ENCODE measurements at places on chromosomes 5 and 9. TPM values are rescaled to one million over a fixed set of nuclear protein-coding genes. Genes with fewer than 3 reads are reported as not detected.

NR6A1 gene
- 1.3 TPM for total RNA-seq

GNA14 gene
- under 0.01 TPM for total RNA-seq

F2RL2 gene
- total RNA-seq = 3.7 TPM

NMUR2 gene
- total RNA-seq = not detected

PNPLA7 gene
- total RNA-seq = 0.55 TPM

DMRT2 gene
- 0.62 TPM for total RNA-seq

SLC46A2 gene
- total RNA-seq = not detected

OTP gene
- total RNA-seq = not detected

PCDHGB1 gene
- total RNA-seq = 0.44 TPM

IFNA21 gene
- total RNA-seq = not detected

ECSCR gene
- total RNA-seq = 0.55 TPM

NME5 gene
- total RNA-seq = 1.7 TPM

PCDHB15 gene
- 0.37 TPM for total RNA-seq

FAT2 gene
- under 0.01 TPM for total RNA-seq

CTXN3 gene
- not detected for total RNA-seq

DRD1 gene
- total RNA-seq = not detected

ROPN1L gene
- total RNA-seq = 0.37 TPM

SLC34A3 gene
- not detected for total RNA-seq

TRIM36 gene
- 2.4 TPM for total RNA-seq

FBP2 gene
- total RNA-seq = not detected

PCDHA7 gene
- total RNA-seq = 0.87 TPM

KCNN2 gene
- 0.37 TPM for total RNA-seq

TEX48 gene
- total RNA-seq = not detected

CDH9 gene
- not detected for total RNA-seq

PIP5KL1 gene
- 1.2 TPM for total RNA-seq

SLC35A4 gene
- total RNA-seq = 21.6 TPM

PCDHA12 gene
- 0.11 TPM for total RNA-seq

SPINK6 gene
- total RNA-seq = not detected

TAF1L gene
- total RNA-seq = under 0.01 TPM

TUSC1 gene
- total RNA-seq = 10.4 TPM

TRIO gene
- total RNA-seq = 266 TPM

ANXA2R gene
- total RNA-seq = 2.1 TPM

LCN9 gene
- total RNA-seq = not detected

IL3 gene
- not detected for total RNA-seq

DDX4 gene
- total RNA-seq = not detected

F12 gene
- 0.50 TPM for total RNA-seq

LIFR gene
- total RNA-seq = 13.6 TPM

CAMK2A gene
- total RNA-seq = 1.8 TPM

BTNL8 gene
- not detected for total RNA-seq

FCN1 gene
- total RNA-seq = not detected

HAPLN1 gene
- total RNA-seq = 0.37 TPM

CTSV gene
- total RNA-seq = 0.89 TPM

HMMR gene
- total RNA-seq = 99.1 TPM

CENPH gene
- total RNA-seq = 15.7 TPM
